ENCODE measurements at places on chromosomes 12 and 14.
A peak's percentile ranks its signal among the peaks of the same experiment; 100 is the strongest.

- DNase-seq = no peak
Measured at GRCh38 chr12:111444314-111444924, 38.7 kb downstream of the SH2B3 start.

DNA sequence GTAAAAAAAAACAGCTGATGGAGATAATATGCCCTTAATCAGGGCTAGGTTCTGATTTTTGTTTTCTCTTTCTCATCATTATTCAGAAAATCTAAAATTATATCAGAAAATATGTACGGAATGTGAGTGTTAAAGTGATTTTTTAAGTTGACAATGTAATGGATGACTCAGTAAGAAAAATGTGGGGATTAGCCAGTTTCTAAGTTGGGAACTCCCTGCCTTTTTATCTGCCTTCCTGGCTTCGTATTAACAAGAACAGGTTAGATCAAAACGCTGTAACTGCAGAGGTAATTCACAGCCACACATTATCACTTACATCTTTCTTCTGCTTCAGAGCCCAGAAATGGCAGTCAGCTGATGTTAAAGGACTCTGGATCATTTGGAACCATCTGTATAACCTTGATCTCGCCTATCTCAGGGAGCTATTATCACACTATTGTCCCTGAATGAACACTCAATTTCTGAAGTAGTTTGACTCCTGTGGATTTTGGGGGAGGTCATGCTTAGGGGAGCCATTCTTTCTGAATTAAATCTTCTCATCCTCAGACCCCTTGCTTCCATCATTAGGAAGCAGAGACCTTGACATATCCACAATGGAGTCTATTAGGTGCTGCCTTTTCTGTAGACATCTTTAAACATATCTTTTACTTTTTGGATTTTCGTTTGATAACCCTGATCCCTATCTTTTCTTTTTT is 135.7 kb upstream of the SLC16A7 start:
- DNase-seq = no peak

- no peak for DNase-seq
Measured at GRCh38 chr12:75964150-75964549, 67.4 kb downstream of the PHLDA1 start.

GRCh38 chr14:75294649-75295033 is 16.0 kb downstream of the FOS start:
- no peak for DNase-seq

DNA sequence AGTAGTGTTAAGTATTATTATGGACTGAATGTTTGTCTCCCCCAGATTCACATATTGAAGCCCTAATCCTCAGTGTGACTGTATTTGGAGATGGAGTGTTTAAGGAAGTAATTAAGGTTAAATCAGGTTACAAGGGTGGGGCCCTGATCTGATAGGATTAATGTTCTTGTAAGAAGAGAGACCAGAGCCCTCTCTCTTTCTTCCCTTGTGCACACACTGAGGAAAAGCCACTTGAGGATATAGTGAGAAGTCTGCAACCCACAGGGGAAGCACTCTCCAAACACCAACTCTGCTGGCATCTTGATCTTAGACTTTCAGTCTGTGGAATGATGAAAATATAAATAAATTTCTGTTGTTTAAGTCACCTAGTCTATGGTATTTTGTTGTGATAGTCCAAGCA is 2.2 kb upstream of the KLRG1 start:
- DNase-seq = no peak

DNA sequence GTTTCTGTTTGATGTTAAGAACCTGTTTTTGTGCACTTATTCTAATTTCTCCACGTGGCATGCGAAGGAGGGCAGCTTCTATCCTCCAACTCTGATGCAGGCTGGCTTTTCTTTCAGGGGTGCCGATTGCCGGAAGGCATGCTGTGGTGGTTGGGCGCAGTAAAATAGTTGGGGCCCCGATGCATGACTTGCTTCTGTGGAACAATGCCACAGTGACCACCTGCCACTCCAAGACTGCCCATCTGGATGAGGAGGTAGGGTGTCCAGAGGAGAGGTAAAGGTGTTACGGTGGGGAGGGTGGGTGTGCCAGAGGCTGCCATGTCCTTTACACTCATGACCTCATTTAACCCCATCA is 29.6 kb downstream of the MTHFD1 start:
- DNase-seq = no peak

DNA sequence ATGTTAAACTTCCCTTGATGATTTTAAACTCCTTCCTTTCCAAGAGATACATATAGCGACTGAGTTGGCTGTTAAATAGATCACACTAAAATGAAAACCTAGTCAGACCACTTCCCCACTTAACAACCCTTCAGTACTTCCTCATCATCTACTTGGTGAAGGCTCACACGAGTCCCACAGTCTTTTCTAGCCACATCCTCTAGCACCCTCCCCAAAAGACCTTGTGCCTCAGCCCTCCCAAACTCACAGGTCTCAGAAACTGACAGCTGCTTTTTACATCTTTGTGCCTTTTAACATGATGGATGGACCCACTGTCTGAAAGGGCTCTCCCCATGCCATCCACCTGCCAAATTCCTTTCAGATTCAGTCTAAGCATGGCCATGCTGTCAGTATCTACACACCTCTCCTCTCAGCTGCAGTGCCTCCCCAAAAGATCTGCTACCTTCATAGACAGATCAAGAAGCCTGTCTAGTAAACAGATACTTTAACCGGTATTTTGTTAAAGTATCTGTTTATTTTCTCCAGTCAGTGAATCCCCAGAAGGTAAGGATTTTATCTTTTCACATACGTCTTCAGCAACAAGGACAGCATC is 65.1 kb upstream of the GPHB5 start:
- no peak for DNase-seq

GRCh38 chr14:74653386-74654138 is 41.5 kb upstream of the LTBP2 start:
- DNase-seq = no peak

GRCh38 chr12:15059123-15059522 is 86.3 kb downstream of the PDE6H start:
- no peak for DNase-seq

GRCh38 chr12:49798248-49798647 is 30.0 kb downstream of the NCKAP5L start:
- no peak for DNase-seq

DNA sequence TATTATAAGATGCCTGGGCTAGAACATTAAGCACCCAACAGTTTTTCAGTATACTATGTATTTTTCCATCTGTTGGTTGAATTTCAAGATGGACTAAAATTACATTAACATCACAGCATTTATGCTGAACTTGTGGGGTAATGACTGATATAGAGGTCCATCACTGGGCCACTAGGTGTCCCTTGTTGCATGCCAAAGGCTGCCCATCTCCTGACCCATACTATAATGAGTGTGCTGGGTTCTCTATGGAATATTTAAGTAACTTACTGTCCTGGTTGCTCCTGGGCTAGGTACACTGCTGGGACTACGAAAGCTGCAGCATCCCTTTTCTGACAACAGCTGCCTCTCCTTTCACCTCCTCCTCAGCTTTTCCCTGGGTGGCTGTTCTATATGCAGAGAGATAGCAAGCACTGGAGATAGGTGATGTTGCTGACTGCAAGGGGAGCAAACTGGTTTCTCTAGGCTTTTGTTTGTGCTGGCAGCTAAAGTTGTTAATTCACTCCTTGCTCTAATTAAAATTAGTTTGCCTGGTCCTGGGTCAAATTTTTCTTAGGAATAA is 138.6 kb upstream of the TRHDE start:
- DNase-seq = no peak

DNA sequence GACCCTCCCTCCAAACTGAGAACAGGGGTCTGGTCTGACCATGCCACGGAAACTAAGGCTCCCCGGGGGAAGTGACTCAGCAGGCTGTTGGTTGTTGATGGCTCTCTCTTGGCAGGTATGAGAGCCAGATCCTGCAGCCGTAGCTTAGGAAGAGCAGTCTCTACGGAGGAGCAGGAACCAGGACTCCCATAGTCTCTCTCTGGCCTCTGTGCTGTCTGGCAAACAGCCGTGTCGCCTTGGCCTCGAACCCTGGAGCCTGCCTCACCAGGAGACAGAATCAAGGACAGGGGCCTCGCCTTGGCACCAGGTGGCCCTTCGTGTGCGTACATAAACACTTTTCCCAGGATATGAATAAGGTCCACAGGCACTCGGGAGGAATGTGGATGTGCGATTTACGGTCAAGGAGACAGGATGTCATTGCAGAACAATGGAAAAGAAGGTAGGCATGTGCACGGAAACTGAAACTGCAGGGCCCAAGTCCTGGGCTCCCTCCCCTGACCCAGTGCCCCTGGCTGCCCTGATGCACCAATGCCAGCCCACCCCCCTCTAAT is 7.9 kb downstream of the VWF start:
- DNase-seq = no peak

DNA sequence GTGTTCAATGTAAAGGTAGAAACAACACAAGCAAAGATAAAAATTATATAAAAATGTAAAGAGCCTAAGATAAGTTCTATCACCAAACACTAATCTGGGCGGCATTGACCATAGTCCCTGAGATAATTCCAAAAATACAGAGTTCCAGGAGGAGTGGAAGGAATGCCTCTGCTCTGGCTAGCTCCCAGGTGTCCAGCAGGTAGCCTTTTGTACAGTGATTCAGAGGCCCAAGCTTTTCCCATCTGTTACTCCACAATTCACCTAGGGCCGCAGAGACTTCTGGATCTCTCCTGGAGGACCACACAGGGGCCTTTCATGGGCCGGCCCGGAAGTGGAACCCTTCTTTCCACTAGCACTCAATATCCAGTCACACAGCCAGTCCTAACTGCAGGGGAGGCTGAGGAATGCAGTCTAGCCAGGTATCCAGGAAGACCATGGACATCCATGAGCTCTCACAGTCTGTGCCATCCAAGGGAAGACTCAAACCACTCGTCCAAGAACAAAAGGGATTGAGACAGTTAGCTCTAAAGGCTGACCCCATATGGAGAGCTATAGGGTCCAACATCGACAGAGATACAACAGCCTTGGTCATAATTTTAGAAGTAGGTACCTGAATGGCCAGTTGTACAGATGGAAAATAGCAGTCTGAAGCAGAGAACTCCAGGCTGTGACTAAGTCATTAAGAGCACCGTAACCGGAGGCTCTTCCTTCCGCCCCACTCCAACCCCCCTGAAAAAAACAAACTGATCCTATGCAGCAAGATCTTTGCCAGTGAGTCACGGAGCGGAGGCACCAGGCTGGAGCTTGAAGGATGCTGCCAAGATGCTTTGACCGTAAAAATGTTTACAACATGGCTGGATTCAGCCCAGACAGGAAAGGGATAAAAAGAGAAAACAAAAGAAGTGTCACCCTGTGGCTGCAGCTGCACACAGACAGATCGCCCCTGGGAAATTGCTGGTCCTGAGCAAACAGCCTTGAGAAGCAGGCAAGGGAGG is 204.8 kb downstream of the NUAK1 start:
- no peak for DNase-seq

DNA sequence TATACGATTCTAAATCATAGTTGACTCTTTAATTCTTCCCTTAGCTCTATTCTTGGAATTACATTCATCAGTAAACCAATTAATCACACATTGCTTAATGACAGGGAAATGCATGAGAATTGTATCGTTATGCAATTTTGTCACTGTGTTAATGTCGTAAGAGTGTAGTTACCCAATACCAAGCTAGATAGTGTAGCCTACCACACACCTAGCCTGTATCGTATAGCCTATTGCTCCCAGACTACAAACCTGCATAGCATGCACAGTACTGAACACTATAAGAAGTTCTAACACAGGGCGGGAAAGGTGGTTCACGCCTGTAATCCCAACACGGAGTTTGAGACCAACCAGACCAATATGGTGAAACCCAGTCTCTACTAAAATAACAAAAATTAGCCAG is 24.7 kb downstream of the HNRNPC start:
- no peak for DNase-seq

GRCh38 chr14:24794644-24795305 is 160.8 kb upstream of the GZMB start:
- DNase-seq = no peak

GRCh38 chr12:110508071-110508586 is 6.0 kb downstream of the RAD9B start:
- DNase-seq = no peak

DNA sequence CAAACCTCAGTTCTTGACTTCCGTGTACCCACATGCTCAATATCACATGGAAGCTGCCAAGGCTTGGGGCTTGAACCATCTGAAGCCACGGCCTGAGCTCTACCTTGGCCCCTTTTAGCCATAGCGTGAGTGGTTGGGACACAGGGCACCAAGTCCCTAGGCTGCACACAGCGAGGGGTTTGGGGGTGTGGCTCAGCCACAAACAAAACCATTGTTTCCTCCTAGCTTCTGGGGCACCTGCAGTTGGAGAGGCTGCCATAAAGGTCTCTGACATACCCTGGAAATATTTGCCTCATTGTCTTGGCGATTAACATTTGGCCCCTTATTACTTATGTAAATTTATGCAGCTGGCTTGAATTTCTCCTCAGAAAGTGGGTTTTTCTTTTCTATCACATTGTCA is 628.6 kb downstream of the NRXN3 start:
- DNase-seq = no peak

- DNase-seq = no peak
Measured at GRCh38 chr12:66379616-66380015, 77.3 kb downstream of the HELB start.

- no peak for DNase-seq
Measured at GRCh38 chr14:60506462-60506984, 2.4 kb upstream of the SIX6 start.

DNA sequence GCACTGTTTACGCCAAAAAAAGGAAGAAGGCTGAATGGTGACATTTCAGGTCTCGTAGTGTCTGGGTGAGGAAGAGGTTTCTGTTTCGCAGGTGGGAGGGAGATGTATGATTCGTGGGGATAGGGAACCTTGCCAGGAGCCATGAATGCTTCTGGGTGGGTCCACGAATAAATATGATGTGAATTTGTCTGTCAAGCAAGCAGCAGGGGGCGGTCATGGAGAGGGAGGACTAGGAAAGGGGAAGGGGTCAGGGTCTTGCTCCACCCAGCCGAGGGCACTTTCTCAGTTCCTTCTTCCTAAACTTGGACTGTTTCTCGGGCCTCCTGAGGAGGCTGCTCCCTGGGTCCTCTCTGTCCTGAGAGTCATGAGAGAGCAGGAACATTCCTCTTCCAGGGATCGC is 72.5 kb downstream of the LGMN start:
- no peak for DNase-seq

GRCh38 chr12:14768823-14769405 is 34.4 kb downstream of the WBP11 start:
- DNase-seq = no peak

DNA sequence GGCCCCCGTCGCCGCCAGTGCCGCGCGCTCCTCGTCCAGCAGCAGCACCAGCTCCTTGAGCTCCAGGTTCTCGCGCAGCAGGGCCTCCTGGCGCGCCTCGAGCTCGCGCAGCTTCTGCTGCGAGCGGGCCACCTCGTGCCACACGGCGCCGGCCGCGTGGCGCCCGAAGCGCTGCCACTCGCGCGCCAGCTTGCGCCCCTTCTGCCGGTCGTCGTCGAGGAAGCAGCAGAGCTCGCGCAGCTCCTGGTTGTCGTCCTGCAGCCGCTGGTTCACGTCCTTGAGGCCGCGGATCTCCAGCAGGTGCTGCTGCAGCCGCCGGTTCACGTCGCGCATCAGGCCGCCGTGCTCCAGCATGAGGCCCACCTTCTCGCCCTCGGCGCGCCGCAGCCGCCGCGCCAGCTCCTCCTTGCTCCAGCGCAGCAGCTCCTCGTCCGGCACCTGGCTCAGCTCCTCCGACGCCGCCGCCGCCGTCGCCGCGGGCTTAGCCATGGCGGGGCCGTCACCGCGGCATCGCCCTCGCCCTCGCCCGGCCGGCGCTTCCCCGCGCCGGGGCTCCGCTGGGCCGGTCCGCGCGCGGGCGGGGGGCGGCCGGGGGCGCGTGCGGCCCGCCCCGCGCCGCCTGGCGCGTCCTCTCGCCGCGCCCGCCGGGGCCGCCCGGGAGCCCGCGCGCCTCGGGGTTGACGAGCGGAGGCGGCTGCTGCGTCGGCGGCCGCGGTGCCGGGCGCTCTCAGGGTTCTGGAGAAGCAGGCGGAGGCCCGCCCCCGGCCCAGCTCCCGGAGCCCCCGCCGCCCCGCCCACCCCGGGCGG is at the start of gene CCDC85C:
CCDC85C (minus strand) TSS at position 737 of the 807 bp plus-strand sequence; CDS start at position 489, 248 bp downstream.
- peak; percentile 27 for DNase-seq

Data from NCI-H526 treated with DMSO at 0.1 percent for 48 hours (cell line).